ENCODE measurements at places on chromosomes 7 and 10. TPM values are rescaled to one million over a fixed set of nuclear protein-coding genes. Genes with fewer than 3 reads are reported as not detected.

Gene SLC26A3
- total RNA-seq = not detected

Gene XRCC2
- total RNA-seq = 5.2 TPM

Gene MOGAT3
- not detected for total RNA-seq

Gene TYW1B
- total RNA-seq = 0.93 TPM

Gene NT5C3A
- 35.4 TPM for total RNA-seq

Gene CPED1
- not detected for total RNA-seq

Gene SH2D4B
- not detected for total RNA-seq

Gene SEMA3D
- total RNA-seq = not detected

Gene BLVRA
- 41.2 TPM for total RNA-seq

Gene FOXI2
- total RNA-seq = not detected

Gene MYH16
- total RNA-seq = not detected

Gene AGFG2
- 11.9 TPM for total RNA-seq

Gene STYXL1
- total RNA-seq = 49.3 TPM

Gene ARMH3
- total RNA-seq = 17.6 TPM

- DNase-seq = no peak
These were observed 1.1 kb downstream of the GPRIN2 start for GRCh38 chr10:46555366-46555712.

DNA sequence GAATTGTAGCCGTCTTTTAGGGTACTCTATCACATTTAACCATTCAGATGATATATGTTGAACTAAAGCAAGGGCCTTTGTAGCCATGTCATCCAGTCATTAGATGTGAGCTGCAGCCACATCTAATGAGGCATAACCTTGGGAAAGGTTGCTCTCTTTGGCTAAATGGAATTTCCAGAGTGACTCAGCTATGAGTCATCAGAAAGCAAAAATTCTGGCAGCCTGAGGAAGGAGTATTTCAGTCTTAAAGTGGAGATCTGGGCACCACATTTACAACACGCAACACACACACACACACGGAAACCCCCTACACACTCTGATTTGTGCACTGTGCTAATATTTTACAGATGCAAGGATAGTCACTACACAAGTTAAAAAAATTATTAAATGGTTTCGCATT is 176.9 kb upstream of the ZWINT start:
- peak; percentile 92 for DNase-seq

GRCh38 chr7:68454931-68455330 is 1143.3 kb upstream of the AUTS2 start:
- DNase-seq = no peak

DNA sequence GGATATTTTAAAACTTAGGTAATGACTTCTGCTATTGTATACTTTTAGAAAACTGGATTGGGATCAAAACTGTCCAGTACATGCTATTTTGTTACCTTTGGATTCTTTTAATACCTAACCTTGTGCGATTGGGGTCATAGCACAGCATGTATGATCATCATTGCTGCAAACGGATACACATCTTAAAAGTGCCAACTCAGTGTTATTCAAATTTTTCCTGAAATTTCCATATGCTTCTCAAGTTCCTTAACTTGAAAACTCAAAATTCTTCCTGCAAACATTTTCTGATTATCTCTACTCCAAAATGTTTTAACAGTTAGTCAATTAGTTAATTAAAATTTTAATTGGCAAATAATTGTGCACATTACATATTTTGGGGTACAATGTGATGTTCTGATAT is 147.5 kb downstream of the PCDH15 start:
- DNase-seq = no peak

GRCh38 chr7:20352573-20353306 is 22.0 kb downstream of the ITGB8 start:
- DNase-seq = peak; percentile 99

GRCh38 chr10:124660404-124661125 is 83.6 kb downstream of the FAM53B start:
- no peak for DNase-seq

DNA sequence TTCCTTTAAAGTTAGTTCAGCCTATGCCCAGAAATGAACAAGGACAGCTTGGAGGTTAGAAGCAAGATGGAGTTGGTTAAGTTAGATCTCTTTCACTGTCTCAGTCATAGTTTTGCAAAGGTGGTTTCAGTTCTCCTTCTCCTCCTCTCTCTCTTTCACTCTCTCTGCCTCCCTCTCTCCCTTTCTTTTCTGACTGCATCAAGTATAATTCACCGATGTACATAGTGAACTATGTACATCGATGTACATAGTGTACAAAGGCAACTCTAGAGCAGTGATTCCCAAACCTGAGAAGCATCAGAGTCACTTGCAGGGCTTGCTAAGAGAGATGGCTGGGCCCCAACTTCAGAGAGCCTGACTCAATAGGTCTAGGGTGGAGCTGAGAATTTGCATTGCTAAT is 1259.7 kb downstream of the TYW1 start:
- DNase-seq = no peak

DNA sequence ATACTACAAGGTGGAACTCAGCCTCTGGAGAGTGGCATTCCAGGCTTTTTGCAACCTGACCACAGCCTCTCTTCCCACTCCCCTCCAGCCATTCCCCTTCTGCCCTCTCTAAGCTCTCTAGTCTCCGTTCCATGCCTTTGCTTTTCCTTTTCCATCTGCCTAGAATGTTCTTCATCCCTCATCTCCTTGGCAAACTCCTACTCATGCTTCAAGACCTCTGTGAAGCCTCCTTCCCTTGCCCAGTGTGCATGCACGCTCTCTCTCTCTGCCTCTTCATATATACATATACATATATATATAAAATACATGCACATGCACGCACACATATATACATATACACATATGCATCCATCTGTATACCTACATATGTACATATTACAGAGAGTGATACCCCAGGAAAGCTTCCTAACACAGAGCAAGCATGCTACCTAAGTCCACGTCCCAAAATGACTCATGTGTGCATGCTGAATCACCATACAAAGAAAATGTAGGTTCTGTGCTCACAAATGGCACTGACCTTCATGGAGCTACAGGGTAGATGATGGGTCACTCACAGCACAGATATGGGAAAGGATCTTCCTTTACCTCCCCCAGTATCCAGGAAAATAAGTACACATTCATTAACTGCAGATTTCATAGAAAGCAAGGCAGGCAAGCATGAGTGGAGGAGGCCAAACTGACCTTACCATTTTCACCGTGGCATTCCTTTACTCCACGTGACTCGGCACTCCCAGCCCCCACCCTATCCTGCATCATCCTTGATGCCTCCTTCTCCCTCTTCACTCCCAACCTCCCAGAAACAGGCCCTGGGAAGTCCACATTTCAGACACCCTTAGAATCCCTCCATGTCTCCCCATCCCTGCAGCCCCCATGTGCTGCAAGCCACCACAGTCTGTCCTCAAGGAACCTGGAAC is 238.4 kb upstream of the ZMIZ1 start:
- peak; percentile 22 for DNase-seq

- no peak for DNase-seq
These were observed 330.2 kb downstream of the BICC1 start for GRCh38 chr10:58842860-58843376.

- peak; percentile 42 for DNase-seq
These were observed 145.2 kb downstream of the ST7 start for GRCh38 chr7:117098457-117098856.

DNA sequence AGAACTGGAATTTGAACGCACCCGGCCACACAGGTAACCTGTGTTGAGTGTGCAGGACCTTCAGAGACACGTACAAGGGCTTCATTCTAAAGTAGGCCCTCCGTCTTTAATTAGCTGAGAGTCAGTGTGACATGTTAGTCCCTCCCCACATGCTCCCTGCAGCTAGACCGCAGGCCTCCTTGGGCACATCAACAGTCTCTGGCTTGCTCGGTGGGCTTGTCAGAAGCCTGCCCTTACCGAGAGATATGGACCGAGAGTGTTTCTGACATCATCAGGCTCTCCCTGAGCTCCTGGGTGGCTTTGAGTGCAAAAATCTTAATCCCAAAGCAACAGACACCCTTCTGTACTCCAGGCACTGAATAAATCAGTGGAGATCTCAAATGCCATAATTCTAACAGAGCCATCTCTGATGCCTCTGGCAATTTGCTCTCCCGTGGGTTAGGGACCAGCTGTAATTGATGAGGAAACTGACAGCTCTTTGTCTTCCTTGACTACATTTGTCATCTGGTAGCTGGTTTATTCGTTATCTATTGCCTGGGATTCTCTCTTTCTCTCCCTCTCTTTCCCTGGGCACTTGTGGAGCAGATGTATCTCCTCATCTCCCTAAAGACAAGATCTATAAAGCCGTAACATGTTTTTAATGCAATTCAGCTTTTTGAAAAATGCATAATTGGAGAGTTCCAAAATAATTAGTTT is 850.6 kb downstream of the TYW1 start:
- no peak for DNase-seq

- DNase-seq = no peak
These were observed 48.2 kb upstream of the DPYSL4 start for GRCh38 chr10:132138596-132138995.

- DNase-seq = no peak
These were observed 161.6 kb downstream of the NRCAM start for GRCh38 chr7:108294595-108294994.

DNA sequence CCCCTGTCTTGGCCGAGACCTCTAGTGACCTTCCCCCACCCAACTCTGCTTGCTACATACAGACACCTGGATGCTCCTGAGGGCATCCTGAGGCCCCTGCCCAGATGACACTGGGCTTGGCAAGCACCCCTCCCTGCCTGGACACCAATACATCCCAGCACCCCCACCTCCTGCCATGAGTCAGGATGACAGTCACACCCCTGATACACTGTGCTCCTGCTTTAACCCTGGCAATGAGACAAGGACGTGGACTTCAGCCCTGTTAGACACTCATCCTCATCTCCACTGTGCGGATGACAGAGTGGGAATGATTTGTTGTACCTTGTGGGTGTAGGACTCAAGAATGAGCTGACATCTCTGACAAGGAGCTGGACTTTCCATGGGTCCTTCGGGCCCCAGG is 186.3 kb upstream of the ADCY1 start:
- no peak for DNase-seq

DNA sequence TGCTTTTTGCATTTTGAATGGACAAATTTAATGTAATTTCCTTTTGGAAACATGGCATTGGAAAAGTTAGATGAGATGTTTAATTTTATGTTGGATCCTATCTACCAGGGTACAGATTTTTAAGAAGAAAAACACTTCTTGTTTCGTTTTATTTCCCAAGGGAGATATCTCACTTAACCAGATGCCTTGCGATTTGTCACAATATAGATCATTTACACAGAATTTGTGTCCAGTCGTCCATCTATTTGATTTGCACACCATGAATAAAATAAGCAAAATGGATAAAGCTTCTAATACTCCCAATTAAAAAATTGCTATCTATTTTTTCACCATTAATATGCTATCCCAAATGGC is 25.7 kb downstream of the HDAC9 start:
- DNase-seq = no peak

DNA sequence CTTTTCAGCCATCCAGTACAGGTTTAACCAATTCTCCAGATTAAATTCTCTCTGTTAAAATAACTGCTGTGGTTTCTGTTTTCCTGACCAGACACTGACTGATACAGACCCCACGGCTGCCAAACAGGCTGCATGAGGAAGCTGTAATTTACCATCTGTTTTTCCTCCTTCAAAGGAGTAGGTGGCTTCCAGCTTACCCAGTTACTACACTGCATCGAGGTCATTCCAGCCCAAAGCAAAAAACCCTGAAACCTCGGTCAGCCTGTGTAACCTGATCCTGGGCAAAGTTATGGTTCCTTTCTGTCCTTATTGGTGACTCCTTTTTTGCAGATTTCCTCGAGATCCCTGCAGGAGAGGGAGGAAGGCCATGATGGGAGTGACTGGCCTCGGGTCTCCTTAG is 27.9 kb upstream of the LOXL4 start:
- DNase-seq = peak; percentile 11

GRCh38 chr10:33193701-33194521 is 140.6 kb downstream of the NRP1 start:
- peak; percentile 86 for DNase-seq

DNA sequence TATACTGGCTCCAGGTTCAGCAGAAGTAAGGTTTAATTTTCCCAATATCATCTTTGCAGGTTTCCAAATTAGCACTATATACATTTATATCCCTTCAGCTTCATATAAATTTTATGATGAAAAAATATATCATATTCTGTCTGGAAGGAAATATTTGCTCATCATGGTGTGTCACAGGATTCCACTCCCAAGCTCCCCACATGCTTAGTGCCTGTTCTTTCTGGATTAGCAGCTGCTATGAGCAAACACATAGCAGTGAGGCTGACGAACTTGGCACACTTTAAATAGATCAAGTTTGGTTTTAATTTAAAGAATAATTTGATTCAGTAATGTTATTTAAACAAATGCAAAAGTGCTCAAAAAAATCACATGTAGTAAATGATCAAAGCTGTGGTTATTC is 251.9 kb downstream of the AGMO start:
- no peak for DNase-seq

- no peak for DNase-seq
These were observed 66.8 kb upstream of the EXOC4 start for GRCh38 chr7:133186060-133186459.

DNA sequence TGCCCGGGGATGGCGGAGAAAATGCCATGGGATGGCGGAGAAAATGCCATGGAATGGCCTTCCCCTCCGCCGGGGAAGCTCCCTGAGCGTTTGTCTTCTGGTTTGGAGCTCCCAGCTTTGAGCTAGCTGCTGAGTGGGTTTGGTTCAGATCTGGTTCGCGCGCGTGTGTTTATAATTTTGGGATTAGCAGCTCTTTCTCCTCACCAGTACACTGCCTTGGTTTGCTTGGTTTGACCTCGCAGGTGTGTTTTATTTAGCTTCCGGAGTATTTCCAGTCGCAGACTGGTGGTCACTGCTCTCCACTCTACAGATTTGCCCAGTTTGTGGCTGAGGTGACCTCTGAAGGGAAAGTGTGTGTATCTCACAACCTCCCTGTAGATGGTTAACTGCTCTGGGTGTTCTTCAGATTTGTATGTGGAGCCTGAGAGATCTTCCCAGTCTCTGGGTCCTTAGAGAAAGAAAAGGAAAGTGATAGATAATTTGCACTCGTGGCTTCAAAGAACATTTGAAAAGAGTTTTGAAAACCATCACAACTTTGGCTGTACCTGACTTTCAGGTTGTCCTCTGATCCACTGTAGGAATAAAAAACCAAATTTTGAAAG is 597 bp downstream of the ZNF277 start:
- DNase-seq = peak; percentile 14

DNA sequence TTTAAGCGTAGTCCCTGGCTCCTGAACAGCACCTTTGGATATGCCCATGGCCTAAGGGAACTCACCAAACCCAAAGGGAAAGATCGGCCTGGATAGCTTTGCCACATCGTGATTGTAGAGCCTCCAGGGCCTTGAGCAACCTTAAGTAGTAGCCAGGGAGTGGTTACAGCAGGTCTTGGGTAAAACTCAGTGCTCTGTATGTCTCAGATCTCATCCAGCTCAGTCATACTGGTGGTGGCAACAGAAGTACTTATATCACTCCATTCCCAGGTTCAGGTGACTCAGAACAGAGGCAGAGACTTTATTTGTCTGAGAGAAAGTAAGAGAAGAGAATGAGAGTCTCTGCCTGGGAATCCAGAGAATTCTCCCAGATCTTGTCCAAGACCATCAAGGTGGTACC is 39.1 kb upstream of the AASS start:
- DNase-seq = no peak

GRCh38 chr7:24549991-24550390 is 23.3 kb upstream of the PALS2 start:
- DNase-seq = no peak

Measured in MCF 10A (cell line).